ENCODE measurements at places on chromosomes 11 and 22. TPM values are rescaled to one million over a fixed set of nuclear protein-coding genes. Genes with fewer than 3 reads are reported as not detected.
A peak's percentile ranks its signal among the peaks of the same experiment; 100 is the strongest.

- DNase-seq = no peak
These were observed 412.7 kb downstream of the SOX6 start for GRCh38 chr11:15943418-15944197.

The ANGPTL5 gene
- 0.39 TPM for total RNA-seq

GRCh38 chr11:13955971-13956421, 6.5 kb upstream of the SPON1 start:
- DNase-seq = peak; percentile 65

The CD6 gene
- total RNA-seq = 0.39 TPM

DNA sequence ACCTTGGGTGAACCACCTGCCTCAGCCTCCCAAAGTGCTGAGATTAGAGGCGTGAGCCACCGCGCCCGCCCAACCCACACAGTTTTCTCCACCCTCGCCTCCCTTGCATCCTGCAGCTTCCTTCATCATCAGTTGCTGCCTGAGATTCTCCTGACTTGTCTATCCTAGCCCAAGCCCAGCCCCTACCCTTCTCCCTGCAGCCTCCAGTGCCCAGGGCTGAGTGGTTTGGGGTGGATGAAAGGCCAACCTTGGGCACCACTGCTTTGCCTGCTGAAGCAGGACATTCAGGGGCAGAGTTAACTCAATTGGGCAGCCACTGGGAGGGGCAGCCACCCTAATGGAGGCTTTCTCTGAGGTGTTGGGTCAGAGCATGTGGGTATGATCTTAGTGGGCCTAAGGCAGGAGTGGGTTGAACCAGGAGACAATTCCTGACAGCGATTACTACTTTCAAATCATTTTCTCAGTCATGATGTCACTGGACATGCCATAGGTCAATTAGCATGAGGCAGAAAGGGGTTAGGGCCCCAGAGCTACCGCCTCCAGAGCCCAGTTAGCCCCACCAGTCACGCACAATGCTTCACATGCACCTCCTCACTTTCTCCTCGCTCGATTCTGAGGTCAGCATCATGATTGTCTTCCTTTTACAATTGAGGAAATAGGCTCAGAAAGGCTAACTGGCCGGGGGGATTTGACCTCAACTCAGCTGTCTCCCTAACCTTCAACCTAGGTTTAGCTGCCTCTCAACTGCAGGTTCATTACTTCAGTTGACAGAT, 1.0 kb upstream of the FKBP2 start:
- DNase-seq = no peak

DNA sequence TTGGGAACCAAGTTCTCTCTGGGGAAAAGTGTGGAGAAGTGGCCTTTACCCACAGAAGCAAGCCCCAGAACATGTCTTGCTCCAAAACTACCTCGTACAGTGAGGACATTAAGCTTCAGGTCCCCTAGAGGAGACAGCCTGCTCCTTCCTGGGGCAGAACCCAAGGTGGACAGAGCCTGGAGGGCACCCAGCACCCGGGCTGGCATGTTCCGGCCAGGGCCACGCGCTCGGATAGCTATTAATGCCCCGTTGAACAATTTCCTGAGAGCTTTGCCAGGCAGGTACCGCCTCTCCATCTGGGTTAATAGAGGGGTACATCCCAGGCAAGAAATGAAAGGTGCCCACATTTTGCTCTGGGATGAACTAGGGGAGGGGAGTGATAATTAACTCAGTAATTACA, 169.0 kb upstream of the GRK3 start:
- no peak for DNase-seq

GRCh38 chr11:23423656-23424055, 563.4 kb upstream of the CCDC179 start:
- DNase-seq = no peak

The NELL1 gene
- 9.4 TPM for total RNA-seq

The TECTA gene
- 0.49 TPM for total RNA-seq

The DBX1 gene
- not detected for total RNA-seq

The CCDC188 gene
- 1.2 TPM for total RNA-seq

The OR4D5 gene
- not detected for total RNA-seq

DNA sequence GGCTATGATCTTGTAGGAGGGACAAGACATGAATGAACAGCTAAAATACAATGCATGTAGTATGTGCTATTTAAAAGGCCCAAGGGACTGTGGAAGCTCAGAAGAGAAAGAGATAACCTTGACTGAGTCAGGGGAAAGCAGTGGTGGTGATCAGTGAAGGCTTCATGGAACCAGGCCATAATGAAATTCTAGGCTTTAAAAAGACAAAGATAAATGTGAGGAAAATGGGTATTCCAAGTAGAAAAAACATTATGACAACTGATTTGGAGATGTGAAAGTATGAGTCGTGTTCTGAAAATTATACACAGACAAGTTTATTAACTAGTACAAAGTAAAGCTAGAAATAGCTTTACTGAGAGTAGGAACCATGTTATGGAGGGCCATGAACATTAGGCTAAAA, 189.8 kb downstream of the SOX6 start:
- no peak for DNase-seq

GRCh38 chr11:122199661-122200060, 83.6 kb upstream of the BLID start:
- no peak for DNase-seq

GRCh38 chr22:18994701-18995326, 58.7 kb upstream of the PRODH start:
- no peak for DNase-seq

The MMP11 gene
- total RNA-seq = 4.9 TPM

DNA sequence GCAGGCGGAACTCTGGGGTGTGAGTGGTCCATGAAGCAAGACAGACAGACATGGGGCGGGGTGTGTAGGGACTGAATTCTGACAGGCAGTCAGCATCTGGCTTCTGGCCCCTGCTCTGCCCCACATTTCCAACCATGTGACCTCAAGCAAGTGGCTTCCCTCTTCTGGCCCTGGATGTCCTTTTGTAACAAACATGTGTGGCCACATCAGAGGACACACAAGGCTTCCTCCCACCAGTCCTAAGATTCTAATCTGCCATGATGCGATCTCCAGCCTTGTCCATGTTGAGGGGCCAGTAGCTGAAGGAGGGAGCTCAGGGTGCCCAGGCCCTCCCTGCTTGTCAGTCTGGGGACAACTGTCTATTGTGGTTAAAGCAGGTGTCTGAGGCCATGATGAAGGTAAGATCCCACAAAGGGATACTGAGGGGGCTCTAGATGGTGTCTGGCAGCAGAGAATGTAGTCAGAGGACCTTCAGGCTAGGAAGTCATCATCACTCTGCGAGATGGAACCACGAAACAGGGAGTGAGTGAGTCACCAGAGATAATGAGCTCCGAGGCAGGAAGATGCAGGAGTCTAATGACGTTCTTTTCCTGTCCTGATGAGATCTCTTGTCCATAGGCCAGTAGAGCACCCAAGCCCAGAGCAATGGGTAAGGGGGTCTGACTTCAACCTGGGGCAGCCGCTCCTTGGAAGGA, 27.4 kb downstream of the DRD2 start:
- DNase-seq = no peak

Data from skin of body (tissue), 3 donors.